GM12878 (cell line): ENCODE measurements at places on chromosomes 7 and 10. TPM values are rescaled to one million over a fixed set of nuclear protein-coding genes. Genes with fewer than 3 reads are reported as not detected.

- no peak for DNase-seq
These were observed 1208.0 kb downstream of the SORCS1 start for GRCh38 chr10:105956550-105956949.

Gene SORCS3
- not detected in 2 replicates for total RNA-seq

GRCh38 chr10:70549962-70550458 is 52.5 kb downstream of the PRF1 start:
- peak; percentile 17 for DNase-seq

- DNase-seq: no peak
These were observed 325.6 kb downstream of the THSD7A start for GRCh38 chr7:11506417-11506816.

Gene SPDYE17
- not detected in 2 replicates for total RNA-seq

DNA sequence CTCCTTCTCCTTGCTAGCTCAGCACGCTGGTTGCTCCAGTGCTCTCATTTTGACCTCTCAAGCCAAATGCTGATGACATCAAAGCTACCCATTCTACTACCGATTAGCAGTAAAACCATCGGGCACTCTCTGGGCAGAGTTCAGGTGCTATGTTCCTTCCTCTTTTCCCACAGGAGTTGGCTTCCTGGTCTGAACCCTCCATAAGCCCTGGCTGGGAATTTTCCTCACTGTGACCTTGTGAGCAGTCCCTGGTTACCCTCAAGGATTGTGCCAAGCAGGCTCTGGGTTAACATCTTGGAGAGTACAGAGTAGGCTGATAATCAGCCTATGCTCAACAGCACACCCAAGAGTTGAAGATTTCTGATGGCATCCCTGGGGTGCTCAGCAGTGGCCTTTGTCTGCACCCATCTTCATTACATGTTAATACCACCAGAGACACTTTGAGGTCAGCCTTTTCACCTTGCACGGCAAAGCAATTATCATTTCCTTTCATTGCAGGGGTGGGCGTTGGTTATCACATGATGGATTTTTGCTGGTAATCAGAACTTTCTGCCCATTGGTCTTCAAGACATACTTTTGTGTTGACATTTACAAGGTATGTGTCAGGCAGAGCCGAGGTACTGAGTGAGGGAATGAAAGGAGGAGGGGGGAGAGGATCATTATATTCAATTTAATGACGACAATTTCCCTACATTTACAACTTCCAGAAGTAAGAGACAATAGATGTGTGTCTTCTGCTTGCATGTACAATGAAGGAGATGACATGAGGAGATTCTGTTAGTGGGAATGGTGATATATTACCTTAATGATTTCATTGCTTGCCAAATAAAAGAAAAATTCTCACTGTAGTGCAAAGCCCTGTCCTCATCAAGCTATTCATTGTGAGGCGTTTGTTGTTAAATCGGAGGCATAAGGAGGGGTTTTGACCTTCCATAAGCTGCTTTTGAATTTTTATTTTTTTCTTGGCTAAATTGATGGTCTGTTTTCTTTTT is 452.0 kb downstream of the LRMDA start:
- no peak for DNase-seq
